ENCODE measurements at places on chromosomes 2 and 18.

- no peak for DNase-seq
Measured at GRCh38 chr18:816088-816653, 4.1 kb upstream of the YES1 start.

DNA sequence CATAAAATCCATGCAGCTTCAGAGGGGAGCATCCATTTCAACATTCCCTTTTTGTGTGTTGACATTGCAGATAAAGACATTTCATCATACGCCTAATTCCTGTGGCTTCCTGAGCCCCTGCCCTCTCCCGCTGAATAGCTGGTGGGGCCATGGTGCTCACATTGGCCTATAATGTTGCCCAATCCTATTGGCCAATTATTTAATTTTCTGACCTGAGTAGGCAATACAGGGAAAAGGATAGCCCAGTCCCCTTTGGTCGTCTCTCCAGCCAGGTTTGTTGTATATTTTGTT lies 163.8 kb upstream of the MYCN start:
- DNase-seq, result no peak

- no peak for DNase-seq
Measured at GRCh38 chr2:205814039-205814364, 131.7 kb downstream of the NRP2 start.

- DNase-seq, result no peak
Measured at GRCh38 chr18:3157086-3157485, 62.7 kb downstream of the MYOM1 start.

GRCh38 chr2:47373747-47374146 lies 29.2 kb upstream of the MSH2 start:
- peak; percentile 35 for DNase-seq

GRCh38 chr2:195756218-195756942 lies 99.4 kb downstream of the SLC39A10 start:
- DNase-seq, result no peak

DNA sequence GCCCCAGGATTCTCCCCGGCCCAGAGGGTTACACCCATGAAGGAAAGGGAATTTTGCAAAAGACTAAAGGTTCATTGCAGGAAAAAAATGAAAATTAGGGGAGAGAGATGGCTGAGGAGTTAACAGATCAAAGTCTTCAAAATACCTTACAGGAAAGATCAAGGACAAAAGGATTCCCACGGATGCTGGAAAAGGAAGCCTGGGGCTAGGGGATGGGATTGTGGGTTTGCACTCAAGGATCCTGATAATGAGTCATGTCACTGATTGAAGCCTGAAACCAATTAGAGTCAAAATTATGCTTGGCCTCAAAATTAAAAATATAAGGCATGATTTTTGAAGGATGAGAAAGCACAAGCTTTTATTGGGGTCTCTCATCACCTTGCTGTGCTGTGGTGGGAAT lies 32.6 kb upstream of the COPS8 start:
- no peak for DNase-seq

DNA sequence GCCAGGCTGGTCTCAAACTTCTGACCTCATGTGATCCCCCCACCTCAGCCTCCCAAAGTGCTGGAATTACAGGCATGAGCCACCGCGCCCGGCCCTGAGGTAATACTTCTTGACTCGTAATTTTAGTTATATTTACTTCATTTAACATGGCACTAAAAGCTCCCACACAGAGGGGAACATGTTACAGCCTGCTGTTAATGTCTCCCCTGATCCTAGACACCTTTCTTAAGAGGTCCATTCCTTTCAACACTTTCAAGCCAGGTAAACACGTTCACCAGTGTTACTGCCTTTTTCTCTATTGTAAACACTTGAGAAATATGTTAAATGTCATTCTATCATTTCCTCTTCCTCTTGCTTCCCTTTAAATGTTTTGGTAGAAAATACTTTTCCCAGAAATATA lies 161.4 kb downstream of the METTL4 start:
- DNase-seq, result no peak

GRCh38 chr2:37906131-37906530 lies 19.0 kb upstream of the RMDN2 start:
- no peak for DNase-seq

DNA sequence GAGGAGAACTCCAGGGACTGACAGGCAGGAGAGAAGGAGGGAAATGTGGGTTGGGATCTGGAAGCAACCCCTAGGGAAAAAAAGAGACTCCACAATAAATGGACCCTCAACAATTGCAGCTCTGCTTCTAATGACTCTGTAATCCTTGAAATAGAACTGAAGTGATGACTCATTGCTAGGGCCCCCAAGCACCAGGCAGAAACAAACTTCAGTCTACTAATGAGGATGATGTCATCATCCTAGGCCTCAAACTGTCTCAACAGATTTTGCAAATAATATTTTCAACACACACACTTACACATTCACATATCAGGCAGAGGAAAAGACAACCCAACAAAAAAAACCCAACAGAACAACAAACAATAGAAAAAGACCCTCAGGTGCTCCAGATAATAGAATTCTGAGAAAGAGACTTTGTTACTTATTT lies 143.3 kb downstream of the HDAC4 start:
- DNase-seq, result no peak

- no peak for DNase-seq
Measured at GRCh38 chr2:111957872-111958354, 59.5 kb downstream of the MERTK start.

DNA sequence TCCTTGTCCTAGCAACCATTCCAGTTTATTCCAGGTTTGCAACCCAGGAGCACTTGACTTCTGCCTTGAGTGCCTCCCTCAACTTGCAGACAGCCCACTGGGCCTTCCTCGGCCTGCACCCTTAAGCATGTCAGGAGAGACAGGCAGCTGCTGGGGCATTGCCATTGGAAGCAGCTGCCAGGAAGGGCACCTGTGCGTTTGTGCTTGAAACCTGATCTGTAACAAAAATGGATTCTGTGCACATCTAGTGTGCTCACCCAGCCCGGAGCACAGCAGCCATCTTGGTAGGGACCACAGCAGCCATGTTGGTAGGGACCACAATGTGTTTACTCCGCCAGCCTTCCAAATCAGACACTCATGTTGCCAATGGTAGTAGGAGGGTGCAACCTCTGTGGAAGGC lies 44.3 kb upstream of the GLI2 start:
- no peak for DNase-seq

DNA sequence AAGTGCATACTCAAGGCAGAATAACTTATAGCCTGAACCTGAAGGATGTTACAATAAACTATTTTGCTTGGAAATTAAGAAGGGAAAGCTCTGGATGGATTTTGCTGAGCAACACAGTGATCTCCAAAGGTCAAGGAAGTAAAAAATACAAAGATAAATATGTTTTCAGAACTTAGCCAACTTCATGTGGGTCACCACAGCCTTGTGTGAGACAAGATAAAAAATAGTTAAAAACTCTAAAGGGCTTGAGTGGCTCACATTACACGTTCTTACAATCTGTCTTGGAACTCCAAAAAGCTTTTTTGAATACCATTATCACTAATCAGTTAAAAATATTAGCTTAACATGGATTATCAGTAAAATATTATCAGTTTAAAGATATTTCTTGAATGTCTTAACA lies 28.9 kb upstream of the MTX2 start:
- no peak for DNase-seq

- DNase-seq, result no peak
Measured at GRCh38 chr2:240182001-240182400, 41.5 kb upstream of the OTOS start.

DNA sequence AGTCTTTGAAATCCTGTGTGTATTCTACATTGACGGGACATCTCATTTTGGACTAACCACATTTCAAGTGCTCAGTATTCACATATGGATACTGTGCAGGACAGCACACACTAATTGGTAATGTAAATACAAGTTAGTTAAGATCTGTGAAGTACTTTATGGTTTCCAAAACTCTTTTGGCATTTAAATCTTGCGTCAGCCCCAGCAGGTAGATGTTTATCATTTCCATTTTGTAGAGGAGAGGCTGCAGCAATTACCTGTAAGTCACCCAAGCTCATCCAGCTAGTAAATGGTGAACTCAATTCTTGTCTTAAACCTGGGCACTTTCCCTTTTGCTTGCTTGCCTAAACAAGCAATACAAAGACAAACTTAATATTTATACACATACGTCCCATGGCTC lies 1.6 kb upstream of the NAGK start:
- DNase-seq, result no peak

DNA sequence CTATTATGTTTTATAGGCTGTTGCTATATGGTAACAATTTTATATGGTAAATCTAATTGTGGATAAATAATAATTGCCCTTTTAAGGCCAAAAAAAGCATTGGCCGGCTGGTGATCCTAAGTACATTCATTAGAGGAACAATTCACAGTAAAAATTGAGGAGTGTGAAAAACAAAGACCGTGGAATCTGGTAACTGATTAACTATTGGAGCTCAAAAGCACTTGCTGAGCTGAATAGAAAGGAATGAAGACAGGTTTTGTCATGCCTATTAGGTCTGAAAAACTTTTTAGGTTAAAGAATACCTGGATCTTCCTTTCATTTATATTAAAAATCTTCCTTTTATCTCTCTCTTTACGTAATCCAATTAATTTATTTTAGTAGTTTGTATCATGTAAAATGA lies 18.5 kb upstream of the RBBP8 start:
- no peak for DNase-seq

DNA sequence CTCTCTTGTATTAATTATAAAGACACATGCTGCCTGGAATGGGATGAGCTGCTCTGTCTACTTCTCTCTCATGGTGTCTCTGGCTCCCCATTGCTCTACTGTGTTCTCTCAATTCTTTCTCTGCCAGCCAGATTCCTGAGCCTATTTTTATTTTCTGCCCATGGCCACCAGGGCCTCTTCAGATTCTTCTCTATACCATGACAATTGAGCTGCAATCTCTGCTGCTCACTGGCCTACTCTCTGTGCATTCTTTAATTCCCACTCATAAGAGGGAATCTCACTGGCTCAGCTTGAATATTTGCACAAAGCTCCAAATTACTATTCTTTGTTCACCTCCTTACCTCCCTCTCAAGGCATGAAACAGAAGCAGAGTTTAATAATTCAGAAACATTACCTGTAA lies 161.4 kb upstream of the GULP1 start:
- no peak for DNase-seq

DNA sequence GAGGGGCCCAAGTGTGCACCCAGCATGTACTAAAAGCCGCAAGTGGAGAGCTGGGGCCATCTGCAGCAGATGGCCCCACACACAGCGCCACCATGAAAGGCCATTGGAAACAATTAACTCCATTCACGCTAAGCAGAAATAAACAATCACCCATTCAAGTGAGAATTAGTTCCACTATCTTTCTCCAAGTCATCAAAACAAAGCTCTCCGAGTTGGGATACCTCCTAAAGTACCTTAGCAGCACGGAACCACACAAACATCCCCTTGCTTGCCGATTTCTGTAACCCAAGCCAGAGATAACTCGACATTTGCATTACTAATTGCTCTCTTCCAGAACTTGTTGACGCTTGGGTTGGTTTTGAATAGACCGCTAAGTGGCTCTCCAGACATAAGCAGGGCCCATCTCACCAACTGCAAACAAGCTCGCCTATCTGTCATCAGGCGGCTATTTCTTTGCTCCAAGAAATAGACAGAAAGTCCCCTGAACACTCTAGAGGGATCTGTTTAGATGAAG lies 840.6 kb upstream of the SALL3 start:
- no peak for DNase-seq

- no peak for DNase-seq
Measured at GRCh38 chr2:31440764-31441163, 26.2 kb upstream of the XDH start.

DNA sequence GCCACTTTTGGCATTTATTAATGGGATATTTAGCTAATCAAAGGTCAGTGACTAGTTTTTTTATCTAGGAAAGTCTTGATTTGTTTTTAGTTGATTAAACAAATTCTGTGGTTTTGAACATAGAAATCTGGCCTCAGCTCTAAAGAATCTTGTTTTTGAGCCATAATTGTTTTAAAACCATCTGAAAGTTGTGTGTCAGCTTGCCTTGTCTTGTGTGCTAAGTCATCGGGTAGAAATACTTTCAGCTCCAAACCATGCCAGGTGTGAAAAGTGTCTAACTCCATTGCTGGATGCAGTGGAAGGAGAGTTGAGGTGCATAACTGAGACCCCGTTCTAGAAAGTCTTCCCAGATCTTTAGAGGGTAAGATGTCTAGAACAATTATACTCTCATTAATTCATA lies 22.7 kb downstream of the FARP2 start:
- DNase-seq, result no peak

GRCh38 chr2:185179743-185180142 lies 558.9 kb upstream of the FSIP2 start:
- DNase-seq, result no peak

- DNase-seq, result no peak
Measured at GRCh38 chr2:171404719-171405118, 29.1 kb downstream of the METTL8 start.

DNA sequence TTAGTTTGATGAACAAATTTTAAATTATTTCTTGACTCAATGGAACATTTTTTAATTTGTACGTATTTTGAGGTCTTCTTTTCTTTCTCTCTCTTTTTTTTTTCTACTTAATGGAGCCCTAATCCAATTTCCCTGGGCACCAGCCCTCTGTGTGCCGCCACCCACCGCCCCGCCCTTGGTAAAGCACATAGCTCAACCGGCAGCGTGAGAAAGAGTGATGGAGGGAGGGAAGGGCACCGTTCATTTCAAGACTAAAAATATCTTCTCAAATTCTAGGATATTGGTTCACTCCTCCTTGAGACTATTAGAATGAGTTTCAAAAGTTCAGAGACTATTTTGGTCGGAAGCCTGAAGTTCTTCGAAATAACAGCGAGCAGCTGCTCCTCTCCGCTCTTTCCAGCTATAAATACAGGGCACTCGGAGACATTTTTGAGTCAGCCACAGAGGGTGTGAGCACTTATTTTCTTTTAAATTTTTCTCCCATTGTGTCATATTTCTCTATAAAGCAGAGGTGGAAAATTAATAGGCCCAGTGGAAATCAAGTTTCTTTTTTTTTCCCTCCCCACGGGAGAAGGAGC lies 731.7 kb upstream of the ID2 start:
- DNase-seq, result no peak

GRCh38 chr2:219722276-219722879 lies 94.9 kb downstream of the SLC4A3 start:
- DNase-seq, result no peak

GRCh38 chr2:9813312-9814128 lies 29.8 kb upstream of the TAF1B start:
- DNase-seq, result peak; percentile 71

GRCh38 chr2:202831242-202832220 lies 40.0 kb downstream of the ICA1L start:
- peak; percentile 78 for DNase-seq

GRCh38 chr2:168147830-168148794 lies 99.3 kb downstream of the STK39 start:
- DNase-seq, result no peak

GRCh38 chr2:164314148-164314547 lies 307.1 kb downstream of the GRB14 start:
- no peak for DNase-seq

- no peak for DNase-seq
Measured at GRCh38 chr2:199988151-199988550, 32.8 kb downstream of the MAIP1 start.

Data from cerebellar cortex (tissue), 1 donor.